ENCODE measurements at places on chromosomes 7 and 10.
A peak's percentile ranks its signal among the peaks of the same experiment; 100 is the strongest.

DNA sequence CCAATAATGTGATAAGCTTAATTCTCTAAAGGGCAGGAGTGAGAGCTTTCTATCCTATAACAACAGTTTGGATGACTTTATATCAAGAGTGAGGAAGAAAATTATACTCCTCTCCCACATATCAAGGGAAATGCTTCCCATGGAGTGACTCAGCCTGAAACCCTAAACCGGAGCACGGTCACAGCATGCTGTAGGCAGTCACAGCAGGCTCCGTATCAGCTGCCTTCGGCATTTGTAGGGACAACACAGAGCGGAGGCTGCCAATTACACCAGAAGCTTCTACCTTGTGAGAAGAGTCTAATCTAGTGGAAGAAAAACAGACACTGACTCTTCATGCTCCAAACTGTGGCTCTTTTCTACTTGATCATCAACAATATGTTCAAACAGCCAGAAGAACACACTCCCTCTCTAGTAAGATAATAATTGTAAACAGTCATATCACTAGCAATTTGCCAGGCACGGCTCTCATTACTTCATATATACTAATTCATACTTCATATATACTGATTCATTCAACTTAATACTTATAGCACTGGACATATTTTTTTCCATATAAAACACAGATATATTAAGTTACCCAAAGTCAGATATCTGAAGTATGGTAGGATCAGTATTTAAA is 65.9 kb downstream of the DGKB start:
- peak; percentile 95 for DNase-seq

DNA sequence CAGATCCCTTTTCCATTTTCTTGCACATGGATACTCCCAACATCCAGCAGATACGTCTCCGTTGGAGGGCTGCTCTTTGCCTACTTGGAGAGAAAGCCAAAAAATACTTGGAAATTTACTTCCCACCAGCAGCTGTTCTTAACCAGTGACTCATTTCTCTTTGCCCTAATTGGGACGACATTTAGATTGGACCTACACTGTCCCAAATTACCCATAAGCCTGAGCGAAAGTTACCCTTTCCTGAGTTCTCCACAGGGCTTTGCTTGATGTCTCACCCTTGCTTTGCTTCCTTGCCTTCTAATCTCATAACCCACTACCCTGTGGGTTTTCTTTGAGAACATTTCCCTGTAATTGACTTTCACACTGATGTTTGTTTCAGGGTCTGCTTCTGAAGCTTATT is 48.1 kb downstream of the SAMD8 start:
- DNase-seq = no peak

DNA sequence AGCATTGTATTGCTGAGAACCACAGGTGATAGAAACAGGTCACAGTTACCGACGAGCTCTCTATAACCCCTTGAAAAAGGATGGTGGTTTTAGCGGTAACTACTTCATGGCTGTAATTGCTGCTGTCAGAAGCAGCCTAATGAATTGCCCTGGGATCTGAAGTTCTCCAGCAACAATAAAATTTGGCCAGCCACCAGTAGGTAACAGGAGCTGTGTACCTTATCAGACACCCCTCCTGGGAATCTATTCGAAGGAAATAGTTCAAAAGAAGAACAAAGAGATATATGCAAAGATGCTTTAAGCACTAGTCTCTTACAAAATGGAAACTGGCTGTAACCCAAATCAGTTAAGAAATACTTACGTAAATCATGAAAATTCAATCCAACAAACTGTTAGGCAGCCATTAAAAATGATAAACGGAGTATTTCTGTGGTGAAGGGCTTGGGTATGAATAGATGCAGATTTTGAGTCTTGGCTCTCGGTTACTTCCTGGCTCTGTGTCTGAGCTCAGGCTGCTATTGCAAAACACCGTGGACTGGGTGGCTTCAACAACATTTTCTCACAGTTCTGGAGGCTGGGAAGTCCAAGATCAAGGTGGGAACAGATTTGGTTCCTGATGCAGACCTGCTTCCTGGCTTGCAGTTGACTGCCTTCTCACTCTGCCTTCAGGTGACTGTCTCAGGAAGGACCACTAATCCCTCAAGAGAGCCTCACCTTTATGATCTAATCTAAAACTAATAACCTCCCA is 1.6 kb downstream of the MSRB2 start:
- DNase-seq = peak; percentile 21

DNA sequence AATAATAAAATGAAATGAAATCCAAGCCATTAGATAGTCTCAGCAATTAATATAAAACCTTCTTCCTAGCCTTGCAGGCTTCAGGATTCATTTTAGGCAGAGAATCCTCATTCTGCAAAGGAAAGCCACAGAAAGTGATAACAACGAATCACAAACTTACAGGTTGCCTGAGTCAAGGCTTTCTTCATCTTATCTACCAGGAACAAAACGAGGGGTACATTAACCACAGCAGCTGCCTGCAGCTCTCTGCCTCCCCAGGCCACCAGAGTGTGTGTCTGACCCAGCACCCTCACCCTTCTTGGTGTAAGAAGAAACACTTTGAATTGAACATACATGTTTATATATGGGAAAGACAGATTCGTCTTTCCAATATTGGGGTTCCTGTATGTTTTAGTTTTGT is 12.5 kb upstream of the TNS3 start:
- DNase-seq = no peak

- no peak for DNase-seq
Measured at GRCh38 chr7:64685741-64686140, 19.8 kb downstream of the ZNF107 start.

DNA sequence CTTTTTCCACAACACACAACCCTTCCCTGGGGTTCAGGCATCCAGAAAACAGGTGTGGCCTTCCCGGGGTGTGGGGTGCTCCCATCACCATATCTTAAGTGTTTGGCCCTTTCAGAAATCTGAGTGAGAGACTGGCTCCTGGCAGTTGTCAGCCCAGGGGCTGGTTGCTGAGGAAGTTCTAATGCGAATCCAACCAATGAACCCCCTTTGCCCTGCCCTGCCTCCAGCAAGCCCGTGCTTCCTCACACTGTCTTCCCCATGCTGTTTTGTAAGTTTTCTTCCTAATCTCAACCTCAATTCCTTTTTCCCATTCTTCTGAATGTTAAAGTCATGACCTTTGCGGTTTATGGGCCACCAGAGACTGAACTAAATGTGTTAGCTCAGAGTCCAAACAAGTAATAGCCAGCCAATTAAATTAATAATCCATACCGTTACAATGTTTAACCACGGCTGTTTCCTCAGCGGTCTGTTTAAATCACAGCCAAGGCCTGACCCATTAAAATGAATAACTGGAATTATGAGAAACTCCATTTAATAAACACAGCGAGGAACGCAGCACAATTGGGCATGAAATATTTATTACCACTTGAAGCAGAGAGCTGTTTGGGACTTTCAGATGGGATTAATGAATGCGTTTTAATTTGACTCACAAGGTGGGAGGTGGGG is 90.9 kb upstream of the TCF7L2 start:
- DNase-seq = no peak

Measured in mesendoderm (in vitro differentiated cells).